ENCODE measurements at places on chromosomes 6 and 20. TPM values are rescaled to one million over a fixed set of nuclear protein-coding genes. Genes with fewer than 3 reads are reported as not detected.

- no peak for DNase-seq
- H3K36me3 ChIP-seq, result no peaks in the 10 kb centered on the region
- H3K4me1 ChIP-seq, result no peaks in the 10 kb centered on the region
Measured at GRCh38 chr6:122078481-122078880, 321.0 kb upstream of the HSF2 start.

The SOX18 gene
- total RNA-seq, result not detected

The BEND3 gene
- 7.5 TPM for total RNA-seq

DNA sequence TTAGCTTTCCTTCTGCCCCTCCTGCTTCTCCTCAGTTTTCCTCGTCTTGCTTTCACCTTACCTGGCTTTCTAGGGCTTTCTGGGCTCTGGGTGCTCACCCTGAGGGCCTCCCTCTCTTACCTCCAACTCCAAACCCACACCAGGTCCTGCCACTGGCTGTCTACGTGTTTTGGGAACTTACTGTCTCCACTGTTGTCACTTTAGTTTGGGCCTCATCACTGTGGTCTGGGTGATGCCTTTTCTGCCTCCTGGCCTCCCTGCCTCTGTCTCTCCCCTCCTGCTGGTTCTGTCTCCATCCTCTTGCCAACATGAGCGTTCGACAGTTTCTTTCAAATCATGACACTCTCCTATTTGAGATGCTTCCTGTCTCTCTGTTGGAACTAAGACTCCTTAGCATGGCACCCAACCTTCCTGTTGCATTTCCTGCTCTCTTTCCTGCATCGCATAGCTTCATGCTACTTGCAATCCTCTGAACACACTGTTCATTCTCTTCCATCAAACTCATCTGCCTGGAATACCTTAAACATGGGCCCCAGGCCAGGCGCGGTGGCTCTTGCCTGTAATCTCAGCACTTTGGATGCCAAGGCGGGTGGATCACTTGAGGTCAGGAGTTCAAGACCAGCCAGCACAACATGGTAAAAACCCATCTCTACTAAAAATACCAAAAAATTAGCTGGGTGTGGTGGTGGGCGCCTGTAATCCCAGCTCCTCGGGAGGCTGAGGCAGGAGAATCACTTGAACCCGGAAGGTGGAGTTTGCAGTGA, 5.5 kb downstream of the CD40 start:
- H3K4me3 ChIP-seq, result no peak overlapping the region
- no peaks in the 10 kb centered on the region for H3K27me3 ChIP-seq
- H3K4me1 ChIP-seq, result peaks cover 3% of the 10 kb centered on the region
- DNase-seq, result no peak

The ECT2L gene
- not detected for total RNA-seq

The POM121L2 gene
- total RNA-seq, result not detected

DNA sequence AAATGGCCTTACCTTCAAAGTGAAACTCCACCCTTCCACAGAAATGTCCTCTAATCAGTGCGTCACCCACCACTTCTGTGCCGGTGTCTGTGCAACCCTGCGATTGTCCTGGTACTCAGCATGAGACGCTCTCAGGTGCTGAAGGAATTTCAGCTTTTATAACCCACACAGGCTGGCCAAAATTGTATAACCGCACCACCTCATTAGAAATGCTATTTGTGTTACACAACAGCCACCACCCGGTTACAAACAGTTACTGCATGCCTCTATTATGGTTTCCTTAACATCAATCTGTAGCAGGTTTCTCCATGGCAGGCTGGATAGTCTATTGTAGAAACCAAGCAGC, 51.5 kb downstream of the SLC23A2 start:
- no peak overlapping the region for H3K4me3 ChIP-seq
- H3K36me3 ChIP-seq, result no peaks in the 10 kb centered on the region
- DNase-seq, result no peak

The BANF2 gene
- not detected for total RNA-seq

The SDCBP2 gene
- 4.7 TPM for total RNA-seq

- H3K4me1 ChIP-seq, result no peaks in the 10 kb centered on the region
- H3K36me3 ChIP-seq, result no peaks in the 10 kb centered on the region
- DNase-seq, result no peak
- H3K4me3 ChIP-seq, result no peak overlapping the region
- H3K27ac ChIP-seq, result no peak overlapping the region
Measured at GRCh38 chr20:57667924-57668782, 41.7 kb downstream of the PMEPA1 start.

DNA sequence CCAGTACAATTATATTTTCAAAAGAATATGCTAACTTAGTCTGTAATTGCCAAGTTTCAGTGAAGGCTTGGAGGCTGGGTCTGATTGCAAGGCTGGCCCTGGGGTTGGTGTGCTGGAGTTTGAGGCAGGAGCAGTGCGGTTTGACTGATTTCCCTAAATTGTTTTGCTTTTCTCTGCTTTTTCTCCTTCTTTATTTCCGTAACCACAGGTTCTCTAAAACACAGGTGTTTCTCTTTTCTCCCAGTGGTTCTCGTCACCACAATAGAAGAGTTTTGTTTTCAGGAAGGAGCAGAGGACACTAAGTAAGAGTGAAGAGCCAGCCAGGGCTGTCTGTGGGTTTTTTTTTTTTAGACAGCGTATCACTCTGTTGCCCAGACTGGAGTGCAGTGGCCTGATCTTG, 8.2 kb upstream of the SNX9 start:
- H3K27ac ChIP-seq, result no peak overlapping the region
- H3K4me1 ChIP-seq, result peaks cover 29% of the 10 kb centered on the region
- H3K4me3 ChIP-seq, result peak overlapping the region; percentile 1
- H3K36me3 ChIP-seq, result no peaks in the 10 kb centered on the region
- no peaks in the 10 kb centered on the region for H3K27me3 ChIP-seq

GRCh38 chr20:15461938-15462337, 1111.3 kb downstream of the KIF16B start:
- no peaks in the 10 kb centered on the region for H3K4me1 ChIP-seq
- DNase-seq, result no peak
- H3K27ac ChIP-seq, result no peak overlapping the region
- H3K36me3 ChIP-seq, result no peaks in the 10 kb centered on the region

The MAP3K7 gene
- total RNA-seq, result 24.8 TPM
